NCI-H2171 (cell line): ENCODE measurements at places on chromosomes 7 and 10.
A peak's percentile ranks its signal among the peaks of the same experiment; 100 is the strongest.

GRCh38 chr10:58918887-58919286 is 257.6 kb upstream of the PHYHIPL start:
- DNase-seq = no peak

DNA sequence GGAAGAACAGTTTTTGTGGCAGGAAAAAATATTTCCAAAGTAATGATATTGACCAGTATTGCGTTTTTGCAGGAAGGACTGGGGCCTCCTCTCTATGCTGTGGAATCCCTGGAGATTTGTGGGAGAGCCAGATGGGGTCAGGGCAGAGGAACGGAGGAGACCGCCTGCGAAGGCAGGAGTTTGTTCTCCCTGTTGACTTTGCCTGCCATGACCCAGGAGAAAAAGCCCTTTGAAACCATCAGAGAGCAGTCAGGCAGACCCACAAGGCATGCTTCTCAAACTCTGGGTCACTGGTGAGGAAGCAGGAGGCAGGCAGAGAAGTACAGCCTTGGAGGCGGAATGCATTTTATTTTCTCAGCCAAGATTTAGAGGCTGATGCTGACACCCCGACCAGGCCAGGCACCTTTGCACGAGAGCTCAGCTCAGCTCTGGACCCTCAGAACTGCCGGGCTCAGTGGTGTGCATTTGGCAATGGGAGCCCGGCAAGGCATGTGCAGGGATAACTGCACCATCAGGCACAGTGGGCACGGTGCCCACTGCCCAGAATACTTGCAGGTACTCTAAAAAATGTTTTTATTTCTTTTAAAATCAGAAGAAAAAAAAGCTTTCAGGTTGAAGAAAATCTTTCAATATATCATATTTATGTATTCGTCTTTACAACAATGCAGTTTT is 410.4 kb downstream of the RPS24 start:
- DNase-seq = no peak

DNA sequence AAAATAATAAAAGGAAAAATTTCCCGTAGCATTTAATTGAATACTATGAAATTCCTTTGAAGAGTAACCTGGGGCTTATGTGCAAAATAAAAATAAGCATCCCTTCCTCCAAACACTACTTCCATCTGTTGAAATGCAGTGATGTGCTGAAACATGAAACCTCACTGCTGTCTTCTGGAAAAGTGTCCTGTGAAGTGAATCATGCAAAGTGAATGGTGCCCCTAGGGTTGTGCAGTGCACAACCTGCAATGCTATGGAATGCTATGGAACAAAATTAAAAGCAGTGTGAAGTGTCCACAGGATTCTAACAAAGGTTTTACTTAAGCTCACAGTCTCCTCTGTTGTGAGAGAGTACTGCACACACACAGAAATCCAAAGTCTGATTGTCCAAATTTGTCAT is 480.9 kb downstream of the ETV1 start:
- DNase-seq = peak; percentile 43

DNA sequence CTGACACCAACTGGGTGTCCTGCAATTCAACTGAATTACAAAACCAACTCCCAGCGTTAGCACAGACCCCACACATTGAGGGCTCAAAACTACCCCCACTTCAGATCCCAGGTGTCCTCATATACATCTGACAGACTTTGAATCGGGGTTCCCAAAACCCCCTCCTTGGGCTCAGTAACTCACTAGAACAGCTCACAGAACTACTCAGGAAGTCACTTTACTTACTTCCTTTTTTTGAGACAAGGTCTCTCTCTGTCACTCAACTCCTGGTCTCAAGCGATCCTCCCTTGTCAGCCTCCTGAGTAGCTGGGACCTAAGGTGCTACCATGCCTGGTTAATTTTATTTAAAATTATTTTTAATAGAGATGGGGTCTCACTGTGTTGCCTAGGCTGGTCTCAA is 456.0 kb downstream of the SDK1 start:
- DNase-seq = no peak

DNA sequence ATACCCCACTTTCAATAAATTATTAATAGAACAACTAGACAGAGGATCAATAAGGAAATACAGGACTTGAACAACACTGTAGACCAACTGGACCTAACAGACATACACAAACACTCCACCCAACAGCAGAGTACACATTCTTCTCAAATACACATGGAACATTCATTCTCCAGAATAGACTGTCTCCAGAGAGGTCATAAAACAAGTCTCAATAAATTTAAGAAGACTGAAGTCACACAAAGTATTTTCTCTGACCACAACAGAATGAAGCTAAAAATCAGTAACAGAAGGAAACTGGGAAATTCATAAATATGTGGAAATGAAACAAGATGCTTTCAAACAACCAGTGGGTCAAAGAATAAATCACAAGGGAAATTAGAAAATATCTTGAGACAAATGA is 119.8 kb downstream of the SMURF1 start:
- no peak for DNase-seq

GRCh38 chr10:62162261-62162981 is 106.2 kb downstream of the RTKN2 start:
- no peak for DNase-seq

GRCh38 chr10:33008499-33009243 is 50.6 kb upstream of the ITGB1 start:
- DNase-seq = peak; percentile 19
